Cardiac septum (tissue), 1 donor: ENCODE measurements at places on chromosomes 7 and 10. TPM values are rescaled to one million over a fixed set of nuclear protein-coding genes. Genes with fewer than 3 reads are reported as not detected.

FFAR4 gene
- total RNA-seq, result 0.08 TPM

DNA sequence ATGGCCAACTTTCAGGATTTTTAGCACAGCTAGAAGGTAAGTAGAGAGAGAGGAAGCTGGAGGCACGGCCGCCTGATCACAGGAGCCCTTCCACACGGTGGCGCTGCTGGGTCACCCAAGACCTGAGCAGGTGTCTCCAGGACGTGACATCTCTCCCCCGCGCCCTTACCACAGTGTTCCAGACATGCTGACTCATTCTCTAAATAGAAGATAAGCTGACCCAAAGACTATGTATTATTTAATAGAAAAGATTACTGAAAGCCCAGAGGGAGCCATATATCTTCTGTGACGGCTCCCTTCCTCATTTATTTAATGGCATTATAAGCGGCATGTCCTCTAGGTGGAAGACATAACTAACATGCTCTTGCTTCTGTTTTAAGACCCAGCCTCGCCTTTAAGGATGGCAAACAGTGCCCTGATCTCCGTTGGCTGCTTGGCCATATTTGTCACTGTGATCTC lies 26.0 kb upstream of the MALSU1 start:
- peak; percentile 91 for DNase-seq

DNA sequence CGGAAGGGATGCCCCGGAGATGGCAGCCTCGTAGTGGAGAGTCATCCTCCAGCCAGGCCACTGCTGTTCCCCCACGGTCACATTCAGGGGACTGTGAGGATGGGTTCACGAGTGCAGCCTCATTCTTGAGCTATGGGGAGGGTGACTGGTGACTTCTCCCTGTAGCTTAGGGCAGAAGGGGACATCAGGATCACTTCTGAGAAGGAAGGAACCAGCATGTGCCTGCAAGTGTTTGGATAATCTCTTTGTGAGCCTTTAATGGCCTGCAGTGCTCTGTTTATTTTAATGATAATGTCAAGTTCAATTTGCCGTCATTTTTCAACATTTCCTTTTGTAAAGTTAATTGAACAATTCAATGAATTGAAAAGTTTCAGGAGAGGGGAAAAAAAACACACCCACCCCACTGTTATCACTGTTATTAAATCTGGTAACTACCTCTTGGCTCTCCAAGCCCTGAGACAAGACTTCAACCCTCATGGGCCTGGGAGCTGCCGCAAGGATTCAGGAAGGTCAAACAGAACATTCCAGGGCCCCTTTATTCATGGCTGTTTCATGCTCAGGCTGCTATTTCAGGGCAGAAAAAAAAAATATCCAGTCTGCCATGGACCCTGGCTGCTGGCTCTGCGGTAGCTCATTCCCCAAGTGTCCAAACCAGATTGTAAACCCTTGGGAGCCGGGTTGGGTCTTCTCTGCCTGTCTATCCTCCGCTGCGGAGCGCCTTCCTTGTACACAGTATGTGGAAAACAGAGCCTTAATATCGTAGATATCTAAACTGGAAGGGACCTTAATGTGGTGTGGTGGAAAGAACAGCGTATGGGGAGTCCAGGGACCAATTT lies 100.4 kb downstream of the CDH23 start:
- DNase-seq, result no peak

DNA sequence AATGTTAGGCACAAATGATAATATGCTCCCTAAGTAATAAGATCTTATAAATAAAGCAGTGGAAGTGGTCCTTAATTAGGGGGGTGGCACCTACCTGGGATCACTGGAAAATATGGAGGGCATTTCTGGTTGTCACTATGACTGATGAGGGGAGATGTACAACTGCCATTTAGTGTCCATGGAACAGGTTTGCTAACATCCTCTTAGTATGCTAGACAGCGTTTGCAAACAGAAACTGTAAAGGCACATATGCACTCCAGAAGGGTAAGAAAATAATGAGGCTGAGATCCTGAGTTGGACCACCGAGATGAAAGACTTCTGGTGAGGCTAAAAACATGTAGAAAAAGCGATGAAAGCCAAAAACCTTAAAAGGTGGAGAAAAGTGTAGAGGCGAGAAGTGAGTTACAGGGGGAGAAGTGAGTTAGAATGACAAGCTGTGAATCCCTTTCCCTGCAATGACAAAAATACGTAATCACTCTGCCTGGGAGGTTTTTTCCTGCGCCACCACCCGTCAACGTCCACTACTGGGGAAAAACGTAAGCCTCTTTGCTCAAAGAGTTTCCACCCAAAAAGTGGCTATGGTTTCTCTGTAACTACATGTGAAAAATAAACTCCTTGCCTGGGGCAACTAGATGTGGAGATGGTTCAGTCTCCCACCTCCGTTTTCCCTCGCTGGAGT lies 767 bp downstream of the KRIT1 start:
- DNase-seq, result no peak

- DNase-seq, result no peak
These were observed 200.5 kb upstream of the KIAA1217 start for GRCh38 chr10:24008164-24009091.
